ENCODE measurements at places on chromosomes 2 and 18.

GRCh38 chr18:25832001-25832604, 258.3 kb downstream of the SS18 start:
- DNase-seq = peak; percentile 36

DNA sequence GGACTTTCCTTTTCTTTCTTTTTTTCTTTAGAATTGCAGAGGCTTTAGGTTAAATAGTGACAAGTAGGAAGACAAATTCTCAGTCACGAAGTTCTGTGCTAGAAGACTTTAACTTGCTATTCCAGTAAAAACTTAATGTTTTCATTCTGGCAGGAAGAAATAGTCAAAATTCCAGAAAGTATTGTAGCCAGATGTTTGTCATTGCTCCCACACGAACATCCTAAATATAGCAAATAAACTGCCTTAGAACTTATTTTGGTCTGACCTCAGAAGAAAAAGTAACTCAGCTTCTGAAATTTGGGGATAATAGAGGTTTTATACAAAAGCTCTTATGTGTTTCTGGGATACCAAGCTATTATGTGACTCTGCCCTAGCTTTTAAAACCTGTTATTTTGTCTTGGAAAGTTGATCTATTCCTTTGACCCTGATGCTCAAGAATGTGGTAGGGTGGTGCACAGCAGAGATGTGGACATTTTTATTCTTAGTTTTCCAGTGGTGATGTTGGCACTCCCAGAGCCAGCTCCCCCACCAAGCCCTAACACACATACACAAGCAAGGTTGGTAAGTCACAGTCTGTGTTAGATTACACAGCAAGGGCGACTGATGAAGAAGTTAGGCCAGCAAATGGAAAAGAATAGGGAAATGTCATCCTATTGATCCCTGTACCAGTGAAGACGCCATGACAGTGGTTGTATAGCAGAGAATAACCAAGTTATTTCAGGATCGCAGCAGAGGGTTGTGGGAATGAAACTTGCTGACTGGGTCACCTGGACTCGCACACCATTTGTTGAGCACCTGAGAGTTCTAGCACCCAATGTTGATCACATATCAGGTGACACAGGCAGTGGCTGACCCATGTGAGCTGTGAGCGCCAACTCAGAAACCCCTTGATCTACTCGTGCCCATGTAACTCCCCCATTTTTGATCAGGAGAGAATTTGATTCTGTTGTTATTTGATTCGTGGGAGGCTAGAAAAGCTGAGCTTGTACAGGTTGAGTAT, 23.7 kb downstream of the FARP2 start:
- DNase-seq = no peak

GRCh38 chr2:100767224-100767653, 52.7 kb upstream of the NPAS2 start:
- DNase-seq = no peak

DNA sequence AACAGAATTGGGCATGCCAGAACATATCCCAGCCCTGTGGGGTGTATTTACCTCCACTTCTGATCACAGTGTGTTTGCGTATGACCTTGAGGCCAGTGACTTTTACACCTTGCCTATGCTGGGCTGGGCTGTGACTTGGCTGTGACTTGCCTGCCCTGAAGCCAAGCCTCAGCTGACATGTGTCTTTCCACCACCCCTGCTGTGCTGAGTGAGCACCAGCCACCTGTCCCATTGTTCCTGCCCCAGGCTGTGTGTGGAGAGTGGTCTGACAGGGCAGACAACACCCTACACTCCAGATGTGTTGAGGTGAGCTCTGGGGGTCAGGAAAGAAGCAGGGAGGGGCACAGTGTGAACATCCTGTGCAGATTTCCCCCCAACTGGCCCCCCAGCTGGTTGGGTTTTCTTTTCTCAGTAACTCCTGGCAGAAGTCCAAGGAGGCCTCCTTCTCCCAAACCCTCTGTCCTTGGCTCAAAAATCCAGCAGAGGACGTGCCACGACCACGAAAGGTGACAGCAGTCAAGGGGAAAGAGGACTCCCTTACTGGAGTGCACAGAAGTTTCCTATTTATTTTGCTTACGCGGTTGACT, 5.1 kb upstream of the STEAP3 start:
- peak; percentile 90 for DNase-seq

GRCh38 chr2:160968183-160968582, 192.0 kb upstream of the TANK start:
- no peak for DNase-seq

Measured in hematopoietic multipotent progenitor cell treated with erythropoietin and hydrocortisone succinate and interleukin-3 and kit ligand, for 8 days (in vitro differentiated cells).